ENCODE measurements at places on chromosomes 2 and 18.

- DNase-seq, result peak; percentile 97
Observed at GRCh38 chr2:201532686-201533304, 81.3 kb downstream of the STRADB start.

- no peak for DNase-seq
Observed at GRCh38 chr2:7725171-7725849, 808.1 kb downstream of the RNF144A start.

DNA sequence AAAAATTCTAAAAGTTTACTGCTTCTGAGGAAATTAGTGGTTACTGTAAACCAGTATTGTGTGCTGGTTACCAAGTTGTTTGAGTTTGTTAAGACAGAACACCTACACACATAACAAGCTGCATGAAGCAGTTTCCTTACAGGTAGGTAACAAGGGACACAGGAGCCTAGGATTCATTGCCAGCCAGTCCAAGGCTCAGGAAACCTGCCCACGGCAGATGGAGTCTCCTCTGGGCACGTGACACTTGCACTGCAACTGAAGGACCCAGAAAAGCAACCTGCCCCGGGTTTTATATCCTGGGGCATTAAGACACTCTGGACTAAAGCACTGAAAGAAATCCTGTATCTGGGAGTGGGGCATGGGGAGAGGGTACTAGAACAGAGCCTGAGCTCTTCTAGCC, 639.3 kb downstream of the ADCYAP1 start:
- DNase-seq, result no peak

GRCh38 chr2:160063271-160063670, 856 bp upstream of the PLA2R1 start:
- DNase-seq, result no peak

DNA sequence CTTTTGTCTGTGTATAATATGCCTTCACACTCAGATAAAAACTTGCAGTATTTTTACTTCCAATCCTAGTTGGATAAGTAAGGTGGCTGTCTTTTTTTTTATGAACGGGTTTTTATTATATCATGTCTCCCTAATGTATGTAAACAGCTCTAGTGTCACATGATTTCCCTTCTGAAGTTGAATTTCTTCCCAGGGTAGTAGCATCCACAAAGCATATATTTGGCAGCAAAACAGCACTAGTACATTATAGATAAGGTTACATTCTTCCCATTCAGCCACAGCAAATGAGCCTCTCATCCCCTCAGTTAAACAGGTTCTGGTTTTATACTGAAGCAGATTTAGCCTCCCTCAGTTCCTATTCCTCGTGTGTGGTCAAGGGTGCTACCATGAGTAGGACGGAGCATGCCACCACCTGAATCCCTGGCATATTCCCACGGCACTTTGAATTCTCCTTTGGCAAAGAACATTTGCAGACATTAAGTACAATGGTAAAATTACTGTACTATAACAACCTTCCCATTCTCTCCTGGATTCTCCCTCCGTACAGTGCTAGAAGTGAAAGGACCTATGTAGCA, 15.4 kb upstream of the DTNA start:
- no peak for DNase-seq

- DNase-seq, result no peak
Observed at GRCh38 chr2:167653131-167653530, 594.3 kb downstream of the STK39 start.

GRCh38 chr2:76711490-76711889, 810.7 kb downstream of the LRRTM4 start:
- no peak for DNase-seq

- DNase-seq, result no peak
Observed at GRCh38 chr2:129189617-129190319, 789.7 kb upstream of the RAB6C start.

DNA sequence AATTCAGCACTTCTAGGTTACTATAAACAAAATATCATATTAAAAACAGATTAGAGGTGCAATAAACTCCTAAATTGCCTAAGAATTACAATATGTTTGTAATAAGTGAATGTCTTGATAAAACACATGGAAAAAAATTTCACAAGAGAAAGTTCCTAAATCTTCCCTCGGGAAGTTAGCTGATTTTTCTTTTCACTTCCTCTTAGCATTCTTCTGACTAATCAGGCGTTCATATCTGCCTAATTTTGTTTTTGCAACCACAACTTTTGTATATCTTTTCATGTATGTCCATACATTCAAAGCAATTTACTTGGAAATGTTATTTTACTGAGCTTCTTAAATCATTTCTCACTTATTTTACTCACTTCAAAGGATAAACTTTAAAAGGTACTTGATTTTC, 88.5 kb downstream of the RTTN start:
- peak; percentile 2 for DNase-seq

GRCh38 chr2:191303140-191304005, 58.2 kb downstream of the MYO1B start:
- no peak for DNase-seq

GRCh38 chr2:160372010-160372356, 121.6 kb downstream of the RBMS1 start:
- no peak for DNase-seq

All from EL (cell line).